Renal cortical epithelial cell (primary cell): ENCODE measurements at places on chromosomes 6 and 20.

DNA sequence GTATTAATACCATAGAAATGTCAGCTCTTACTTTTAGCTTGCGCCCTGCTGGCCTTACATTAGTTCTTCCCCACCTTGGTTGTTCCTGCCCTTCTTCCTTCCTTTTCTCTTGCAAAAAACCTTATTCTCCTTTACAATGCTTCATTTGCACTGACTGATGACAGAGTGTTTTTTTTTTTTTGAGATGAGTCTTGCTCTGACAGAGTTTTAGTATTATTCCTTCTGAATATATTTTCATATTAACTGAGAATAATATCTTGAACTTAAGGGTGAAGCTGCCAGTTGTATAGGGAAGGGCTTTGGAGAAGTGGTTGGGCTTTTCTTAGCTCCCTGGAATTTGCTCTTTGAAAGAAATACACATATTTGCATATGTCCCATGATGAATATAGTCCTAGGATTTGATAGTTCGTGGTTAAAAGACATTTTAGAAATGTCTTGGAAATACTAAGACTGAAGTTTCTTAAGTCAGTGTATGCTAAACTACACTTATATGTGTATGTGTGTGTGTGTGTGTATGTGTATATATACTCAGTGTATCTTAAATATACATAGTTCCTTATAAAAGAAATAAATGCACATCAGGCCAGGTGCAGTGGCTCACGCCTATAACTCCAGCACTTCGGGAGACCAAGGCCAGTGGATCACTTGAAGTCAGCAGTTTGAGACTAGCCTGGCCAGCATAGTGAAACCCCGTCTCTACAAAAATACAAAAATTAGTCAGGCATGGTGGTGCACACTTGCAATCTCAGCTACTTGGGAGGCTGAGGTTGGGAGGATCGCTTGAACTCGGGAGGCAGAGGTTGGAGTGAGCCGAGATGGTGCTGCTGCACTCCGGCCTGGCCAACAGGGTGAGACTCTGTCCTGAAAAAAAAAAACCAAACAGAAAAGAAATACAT, 216.1 kb upstream of the MYLIP start:
- peak; percentile 21 for DNase-seq

GRCh38 chr6:85669735-85670194, 27.1 kb upstream of the SYNCRIP start:
- DNase-seq: peak; percentile 71

DNA sequence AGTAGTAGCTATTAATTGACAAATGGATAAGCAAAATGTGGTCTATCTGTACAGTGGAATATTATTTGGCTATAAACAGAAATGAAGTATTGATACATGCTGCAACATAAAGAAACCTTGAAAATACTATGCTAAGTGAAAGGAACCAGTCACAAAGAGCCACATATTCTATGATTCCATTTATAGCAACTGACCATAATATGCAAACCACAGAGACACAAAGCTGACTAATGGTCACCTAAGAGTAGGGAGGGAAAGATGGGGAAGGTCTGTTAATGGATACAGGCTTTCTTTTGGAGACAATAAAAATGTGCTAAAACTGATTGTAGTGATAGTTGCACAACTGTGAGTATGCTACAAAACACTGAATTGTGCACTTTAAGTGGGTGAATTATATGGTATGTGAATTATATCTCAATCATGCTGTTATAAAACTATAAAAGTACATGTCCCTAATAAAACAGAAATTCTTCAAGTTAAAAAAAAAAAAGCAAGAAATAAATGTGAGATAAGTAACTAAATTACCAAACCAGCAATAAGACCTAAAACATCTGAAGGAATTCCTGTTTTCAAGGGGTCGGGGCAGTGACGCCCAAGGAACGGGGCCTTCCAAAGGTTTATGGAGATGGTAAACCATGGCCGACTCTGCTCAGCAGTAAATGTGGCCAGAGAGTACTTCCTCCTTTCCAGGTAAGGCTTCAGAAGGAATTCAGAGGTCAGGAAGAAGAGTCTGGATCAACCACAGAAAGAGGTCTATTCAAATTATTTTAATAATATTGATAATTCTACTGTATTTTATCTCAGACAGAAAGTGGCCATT, 75.4 kb downstream of the ARHGAP18 start:
- DNase-seq: peak; percentile 60

DNA sequence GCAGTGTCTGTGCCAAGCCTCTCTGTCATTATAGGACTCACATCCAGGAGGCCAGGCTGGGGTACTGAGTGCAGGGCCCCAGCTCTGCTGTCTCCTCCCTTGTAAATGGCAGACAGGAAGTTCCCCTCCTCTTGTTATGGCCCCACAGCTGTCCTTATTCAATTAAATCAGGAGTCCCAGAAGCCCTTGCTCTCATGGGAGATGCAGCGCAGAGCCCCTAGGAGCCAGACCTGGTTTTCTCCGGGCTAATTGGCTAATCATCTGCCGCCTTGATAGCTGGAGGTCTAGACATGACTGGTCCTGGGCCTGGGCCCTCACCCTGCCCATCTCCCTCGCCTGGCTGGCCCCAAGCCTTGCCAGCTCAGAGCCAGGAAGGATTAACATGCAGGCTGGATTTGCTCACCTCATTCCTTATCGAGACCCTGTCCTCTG, 172.0 kb downstream of the VEGFA start:
- DNase-seq: no peak

DNA sequence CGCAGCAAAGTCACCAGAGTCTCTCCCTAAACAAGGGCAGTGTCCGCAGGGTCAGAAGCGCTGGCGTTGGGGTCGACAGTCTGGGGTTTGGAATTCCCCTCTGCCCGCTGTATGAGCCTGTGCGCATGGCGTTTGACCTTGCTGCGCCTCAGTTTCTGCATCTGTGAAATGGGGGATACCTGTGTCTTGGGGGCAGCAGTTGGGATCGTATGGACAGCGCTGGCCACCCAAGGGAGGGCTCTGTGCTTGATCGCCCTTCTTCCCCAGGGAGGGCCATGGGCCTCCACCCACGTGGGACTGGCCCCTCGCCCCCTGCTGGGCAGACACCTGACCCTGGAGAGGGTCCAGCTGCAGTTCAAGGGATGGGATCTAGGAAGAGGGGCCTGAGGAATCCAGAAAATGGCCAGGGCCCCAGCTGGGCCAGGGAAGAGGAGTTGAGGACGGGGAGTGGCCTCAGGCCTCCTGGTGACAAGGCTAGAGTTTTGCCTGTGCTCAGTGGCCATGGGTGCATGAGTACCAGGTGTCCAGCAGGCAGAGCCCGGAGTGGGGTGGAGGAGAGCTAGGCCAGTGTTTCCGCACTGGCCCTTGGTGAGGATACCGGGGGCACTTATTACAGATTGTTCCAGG, 26.4 kb upstream of the PHACTR3 start:
- no peak for DNase-seq

DNA sequence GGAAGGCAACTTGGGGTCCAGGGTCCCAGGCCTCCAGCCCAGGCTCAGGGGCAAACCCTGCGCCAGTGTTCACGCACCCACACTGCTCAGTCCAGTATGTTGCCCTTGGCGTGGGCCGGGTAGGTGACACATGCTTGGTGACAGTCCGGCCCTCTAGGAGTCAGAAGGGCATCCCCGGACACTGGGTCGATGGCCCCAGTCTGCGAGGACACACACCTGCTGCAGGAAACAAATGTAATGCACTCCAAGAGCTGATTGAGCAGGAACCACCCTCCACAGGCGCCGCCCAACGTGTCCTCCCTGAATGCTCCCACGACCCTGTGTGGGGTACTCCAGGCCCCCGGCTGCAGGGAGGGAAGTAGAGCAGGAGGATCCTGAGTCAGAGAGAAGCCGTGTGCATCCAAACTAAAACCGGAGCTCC, 160.7 kb downstream of the DLL1 start:
- DNase-seq: no peak

- no peak for DNase-seq
Observed at GRCh38 chr6:11484441-11484840, 53.1 kb upstream of the TMEM170B start.

- peak; percentile 58 for DNase-seq
Observed at GRCh38 chr6:104829183-104829958, 30.3 kb downstream of the HACE1 start.

DNA sequence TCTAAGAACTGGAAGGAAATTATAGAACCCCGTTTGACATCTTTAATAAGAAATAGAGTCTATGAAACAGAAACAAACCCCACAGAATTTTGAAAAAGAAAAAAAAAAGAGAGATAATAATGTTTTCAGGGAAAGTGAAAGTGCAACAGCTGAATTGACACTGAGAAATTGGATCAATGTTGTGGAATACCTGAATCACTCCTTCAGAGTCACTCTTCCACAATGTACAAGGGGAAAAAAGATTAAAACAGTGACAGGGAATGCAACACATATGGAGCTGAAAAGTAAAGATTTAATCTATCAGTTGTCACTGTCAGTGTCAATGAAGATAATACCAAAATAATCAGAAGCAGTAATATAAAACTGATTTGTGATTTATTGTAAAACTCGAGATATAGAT, 520.8 kb upstream of the HS3ST5 start:
- DNase-seq: no peak

- DNase-seq: no peak
Observed at GRCh38 chr6:47671777-47672176, 26.6 kb upstream of the ADGRF4 start.

DNA sequence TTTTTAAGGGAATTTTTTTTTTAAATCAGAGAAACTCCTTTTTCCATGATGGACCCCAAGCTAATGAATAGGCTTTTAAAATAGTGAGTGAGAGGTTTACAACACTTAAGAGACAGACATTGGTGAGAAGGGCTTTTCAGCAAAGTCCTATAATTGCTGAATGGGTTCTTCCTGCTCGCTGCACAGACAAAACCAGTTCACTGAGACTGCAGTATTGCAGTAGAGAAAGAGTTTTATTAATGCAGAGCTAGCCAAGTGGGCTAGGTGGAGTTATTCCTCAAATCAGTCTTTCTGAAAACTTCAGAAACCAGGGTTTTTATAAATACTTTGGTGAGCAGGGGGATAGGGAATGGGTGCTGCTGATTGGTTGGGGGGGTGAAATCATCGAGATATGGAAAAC, 3.2 kb upstream of the SLC2A10 start:
- no peak for DNase-seq

- no peak for DNase-seq
Observed at GRCh38 chr6:105611606-105612005, 208.7 kb upstream of the PREP start.

DNA sequence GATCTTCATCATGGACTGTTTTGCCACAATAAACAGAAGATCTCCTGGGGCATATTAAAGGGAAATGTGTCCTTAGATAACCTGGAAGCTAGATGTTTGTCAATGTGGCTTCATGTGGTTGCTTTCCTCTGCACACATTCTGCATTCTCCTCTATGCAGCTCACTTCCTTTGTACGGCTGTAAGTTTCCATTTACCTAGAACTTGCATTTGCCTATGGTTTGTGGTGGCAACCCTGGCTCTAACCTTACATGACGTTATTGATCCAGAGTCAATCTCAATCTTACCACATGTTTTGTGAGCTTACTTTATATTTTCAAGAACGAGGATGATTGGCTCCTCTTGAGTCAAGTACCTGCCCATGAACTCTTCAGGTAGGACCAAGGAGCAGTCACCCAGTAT, 863.1 kb downstream of the MAFB start:
- DNase-seq: no peak

GRCh38 chr6:105212587-105212986, 32.8 kb upstream of the POPDC3 start:
- no peak for DNase-seq

DNA sequence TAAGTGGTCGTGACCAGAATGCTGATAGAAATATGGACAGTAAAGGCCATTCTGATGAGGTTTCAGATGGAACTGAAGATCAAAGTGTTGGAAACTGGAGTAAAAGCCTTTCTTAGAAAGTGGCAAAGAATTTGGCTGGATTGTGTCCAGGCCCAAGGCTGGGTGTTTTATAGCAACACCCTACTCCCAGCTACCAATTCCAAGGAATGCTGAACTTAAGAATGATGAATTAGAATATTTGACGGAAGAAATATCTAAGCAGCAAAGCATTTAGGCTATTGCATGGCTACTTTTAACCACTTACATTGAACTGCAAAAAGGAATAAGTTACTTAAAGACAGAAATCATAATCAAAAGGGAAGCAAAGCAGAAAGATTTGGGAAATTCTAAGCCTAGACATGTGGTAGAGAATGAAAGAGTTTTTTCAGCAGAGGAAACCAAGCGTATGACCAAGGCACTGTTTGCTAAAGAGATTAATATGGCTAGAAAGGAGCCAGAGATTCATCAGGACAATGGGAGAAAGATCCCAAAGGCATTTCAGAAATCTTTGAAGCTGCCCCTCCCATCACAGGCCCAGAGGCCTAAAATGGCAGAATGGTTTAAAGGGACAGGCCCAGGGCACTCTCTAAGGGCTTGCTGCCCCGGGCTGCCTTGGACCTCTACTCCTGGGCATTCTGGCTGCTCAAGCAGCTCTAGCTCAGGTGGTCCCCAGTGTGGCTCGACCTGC, 25.8 kb downstream of the SDHAF4 start:
- no peak for DNase-seq

GRCh38 chr20:15310361-15310760, 972.9 kb upstream of the FLRT3 start:
- peak; percentile 24 for DNase-seq

DNA sequence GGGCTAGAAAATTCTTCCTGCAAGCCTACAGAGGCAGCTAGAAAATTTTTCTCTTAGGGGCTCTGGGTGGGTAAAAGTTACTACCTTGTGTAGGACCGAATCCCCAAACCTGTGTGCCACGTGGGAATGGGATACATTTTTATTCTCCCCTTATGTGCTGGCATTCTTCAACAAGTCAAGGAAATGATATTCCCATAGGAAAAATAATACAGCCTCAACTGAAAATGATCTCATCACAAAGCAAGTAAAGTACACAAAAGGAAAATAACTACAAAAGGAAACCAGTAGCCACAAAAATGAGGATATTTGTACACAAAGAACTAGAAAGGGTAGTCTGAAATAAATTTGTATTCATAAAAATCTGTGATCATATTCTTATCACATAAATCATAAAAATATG, 298.1 kb downstream of the LAMA2 start:
- no peak for DNase-seq

GRCh38 chr6:142411145-142411544, 109.3 kb downstream of the ADGRG6 start:
- no peak for DNase-seq

DNA sequence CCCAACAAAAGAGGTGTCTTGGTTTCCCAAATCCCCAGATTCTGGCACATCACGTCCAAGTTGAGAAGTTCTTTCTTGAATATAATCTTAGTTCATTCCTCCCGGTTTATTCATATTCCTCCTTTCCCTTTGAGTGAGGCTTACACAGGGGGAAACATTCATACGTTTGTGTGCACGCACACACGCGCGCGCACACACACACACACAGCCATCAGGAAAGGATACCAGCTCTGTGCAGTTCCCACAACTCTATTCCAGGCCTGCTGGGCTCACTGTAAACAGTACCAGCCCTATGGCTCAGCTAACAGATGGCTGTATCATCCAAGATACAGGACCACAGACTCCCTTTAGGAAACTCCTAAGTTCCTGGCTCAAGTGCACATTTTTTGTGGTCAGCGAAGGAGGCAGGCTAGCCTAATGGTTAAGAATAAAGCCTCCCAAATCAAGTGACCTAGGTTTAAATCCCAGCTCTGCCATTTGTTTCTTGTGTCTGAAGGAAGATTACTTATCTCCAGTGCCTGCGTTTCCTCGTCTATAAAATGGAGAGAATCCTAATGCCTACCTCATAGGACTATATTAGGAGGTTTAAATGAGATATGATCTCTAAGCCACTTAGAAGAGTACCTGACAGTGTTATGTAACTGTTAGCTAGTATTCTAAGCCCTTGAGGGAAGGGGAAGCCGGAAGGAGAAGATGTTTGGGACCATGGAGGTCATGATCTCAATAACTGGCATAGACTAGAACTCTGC, 3.7 kb upstream of the TAF8 start:
- peak; percentile 13 for DNase-seq
